ENCODE measurements at places on chromosomes 3 and 15.

- DNase-seq: peak; percentile 70
These were observed 520.6 kb downstream of the MFSD1 start for GRCh38 chr3:159322322-159322939.

- no peak for DNase-seq
These were observed 397.8 kb downstream of the IGSF11 start for GRCh38 chr3:118636841-118637240.

DNA sequence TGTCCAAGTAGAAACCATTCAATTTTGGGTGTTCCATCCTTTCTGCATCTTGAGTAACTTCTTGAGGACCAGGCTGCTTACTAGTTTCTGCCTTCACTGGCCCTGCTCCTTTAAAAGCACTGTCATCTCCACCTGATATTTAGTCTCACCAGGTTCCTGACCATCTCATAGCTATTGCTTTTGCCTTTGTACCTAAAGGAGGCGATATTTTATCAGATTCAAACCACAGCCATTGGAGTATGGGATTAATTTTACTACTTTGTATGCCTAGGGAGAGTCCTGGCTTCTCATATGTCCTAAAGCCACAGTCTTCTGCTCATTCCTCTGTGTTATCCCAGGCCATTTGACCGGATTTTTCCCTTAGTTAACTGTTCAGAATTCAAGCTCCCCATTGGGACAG, 51.8 kb upstream of the RFX7 start:
- DNase-seq: no peak

DNA sequence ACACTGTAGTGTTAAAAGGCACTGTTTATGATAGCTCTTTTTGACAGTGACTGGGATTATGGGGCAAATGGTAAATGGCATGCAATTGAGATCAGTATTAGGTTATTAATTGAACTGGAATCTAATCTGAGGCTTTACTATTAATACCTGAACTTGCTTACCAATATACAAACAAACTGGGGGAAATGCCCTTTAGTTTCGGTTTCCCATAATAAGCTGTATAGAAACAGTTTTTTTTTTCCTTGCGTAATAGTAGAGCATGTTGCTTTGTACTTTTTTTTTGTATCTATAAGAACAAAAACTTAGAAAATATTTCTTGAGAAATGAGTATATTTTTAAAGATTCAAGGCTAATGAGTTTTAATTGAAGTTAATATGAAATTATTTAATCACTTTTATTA, 95.0 kb downstream of the FNDC3B start:
- no peak for DNase-seq

GRCh38 chr3:19093084-19093483, 55.2 kb upstream of the KCNH8 start:
- DNase-seq: no peak

- no peak for DNase-seq
These were observed 457.9 kb upstream of the ALCAM start for GRCh38 chr3:104908761-104909160.

- DNase-seq: no peak
These were observed 84.9 kb upstream of the TBL1XR1 start for GRCh38 chr3:177282119-177282655.

- no peak for DNase-seq
These were observed 245.2 kb downstream of the CD47 start for GRCh38 chr3:107845380-107846278.

DNA sequence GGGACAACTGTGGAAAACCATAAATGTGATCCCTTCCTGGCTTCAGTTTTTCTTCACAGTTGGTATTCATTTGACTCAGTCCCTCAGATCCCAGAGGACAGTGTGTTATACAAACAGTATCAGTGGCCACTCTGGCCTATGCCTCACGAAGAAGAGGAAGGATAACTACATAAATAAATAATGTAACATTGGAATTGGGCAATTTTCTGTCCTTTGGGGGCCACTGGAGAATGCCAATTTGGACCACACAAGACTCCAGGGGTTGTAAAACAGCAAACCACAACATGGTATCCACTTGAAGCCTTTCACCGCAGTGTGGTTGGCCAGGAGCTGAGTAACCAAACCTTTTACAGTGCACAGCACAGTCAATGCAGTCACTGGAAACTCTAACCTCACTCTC, 1077.0 kb downstream of the ROBO2 start:
- DNase-seq: no peak

GRCh38 chr3:178405531-178405930, 130.7 kb upstream of the KCNMB2 start:
- DNase-seq: no peak

DNA sequence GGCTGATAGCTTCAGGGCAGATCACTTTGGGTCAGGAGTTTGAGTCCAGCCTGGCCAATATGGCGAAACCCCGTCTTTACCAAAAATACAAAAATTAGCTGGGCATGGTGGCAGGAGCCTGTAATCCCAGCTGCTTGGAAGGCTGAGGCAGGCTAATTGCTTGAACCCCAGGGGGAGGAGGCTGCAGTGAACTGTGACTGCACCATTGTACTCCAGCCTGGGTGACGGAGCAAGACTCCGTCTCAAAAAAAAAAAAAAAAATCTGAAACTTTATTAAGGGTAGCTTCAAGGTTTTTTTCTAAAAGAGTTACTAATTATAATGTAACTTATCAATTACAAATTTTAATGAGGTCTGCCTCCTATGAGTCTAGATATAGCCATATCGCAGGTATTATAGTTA, 5.1 kb downstream of the NECTIN3 start:
- DNase-seq: no peak

GRCh38 chr3:81788044-81788443, 26.6 kb upstream of the GBE1 start:
- DNase-seq: no peak

- no peak for DNase-seq
These were observed 136.3 kb downstream of the DIPK2A start for GRCh38 chr3:144107923-144108322.

GRCh38 chr15:31013863-31014607, 22.6 kb upstream of the MTMR10 start:
- no peak for DNase-seq

GRCh38 chr15:45291822-45292582, 40.0 kb downstream of the SLC28A2 start:
- DNase-seq: no peak

GRCh38 chr3:16176391-16177030, 2.0 kb downstream of the GALNT15 start:
- DNase-seq: no peak

Measured in activated CD8-positive, alpha-beta memory T cell treated with anti-CD3 and anti-CD28 coated beads, Interleukin-2, amount 50 U/mL, for 48 hours (primary cell).